Inflammatory macrophage treated with lipopolysaccharide for 4 hours (primary cell): ENCODE measurements at places on chromosomes 5 and 9.
A peak's percentile ranks its signal among the peaks of the same experiment; 100 is the strongest.

DNA sequence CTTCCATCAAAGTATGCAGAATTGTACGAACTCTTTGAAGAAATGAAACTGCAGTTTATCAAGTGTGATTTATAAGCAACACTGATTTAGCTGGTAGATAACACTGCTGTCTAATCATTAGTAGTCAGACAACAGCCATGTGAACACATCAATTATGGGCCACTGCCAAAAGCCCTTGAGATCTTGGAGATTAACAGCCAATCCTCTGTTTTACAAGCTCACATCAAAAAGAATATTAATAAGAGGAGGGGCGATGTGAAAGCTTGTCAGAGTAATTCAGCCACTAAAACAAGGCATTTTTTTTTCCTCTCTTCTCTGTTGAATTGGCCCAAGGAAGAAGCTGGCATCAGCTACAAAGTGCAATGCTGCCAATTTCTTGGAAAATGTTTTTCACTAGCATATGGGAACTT is 28.1 kb downstream of the ZNF608 start:
- DNase-seq: no peak

- DNase-seq: no peak
Measured at GRCh38 chr9:122058709-122059108, 34.4 kb downstream of the TTLL11 start.

DNA sequence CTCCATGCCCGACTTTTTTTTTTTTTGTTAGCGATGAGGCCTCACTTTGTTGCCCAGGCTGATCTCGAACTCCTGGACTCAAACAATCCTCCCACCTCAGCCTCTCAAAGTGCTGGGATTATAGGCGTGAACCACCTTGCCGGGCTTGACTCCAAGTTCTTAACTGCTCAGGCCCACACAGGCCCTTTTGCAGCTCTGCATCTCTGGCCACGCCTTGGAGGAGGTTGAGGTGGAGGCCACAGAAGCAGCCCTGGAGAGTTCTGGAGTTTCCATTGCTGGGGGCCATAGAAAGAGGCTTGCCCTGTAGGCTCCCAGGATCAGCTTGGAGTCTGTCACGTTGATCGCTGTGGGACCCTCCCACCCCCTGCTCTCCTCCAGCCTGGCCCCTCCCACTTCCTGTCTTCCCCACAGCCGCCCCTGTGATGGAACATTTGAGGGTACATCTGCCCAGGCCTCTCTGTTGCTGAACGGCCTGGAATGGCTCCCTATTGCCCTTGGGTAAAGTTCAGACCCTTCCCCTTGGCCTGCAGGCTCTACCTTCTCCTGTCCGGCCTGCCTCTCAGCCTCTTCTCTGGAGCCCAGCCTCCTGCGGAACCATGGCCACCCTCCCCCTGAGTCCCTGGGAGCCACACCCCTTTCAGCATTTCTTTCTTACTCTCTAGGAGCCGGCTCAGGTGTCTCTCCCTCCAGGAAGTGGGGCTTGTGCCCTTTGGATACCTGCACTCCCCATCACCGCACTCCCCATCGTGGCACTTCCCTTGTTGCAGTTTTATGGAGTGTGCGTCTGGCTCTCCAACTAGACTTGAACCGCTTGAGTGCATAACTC is 30.4 kb upstream of the IER5L start:
- no peak for DNase-seq

- no peak for DNase-seq
Measured at GRCh38 chr9:128317629-128318028, 4.6 kb downstream of the TRUB2 start.

DNA sequence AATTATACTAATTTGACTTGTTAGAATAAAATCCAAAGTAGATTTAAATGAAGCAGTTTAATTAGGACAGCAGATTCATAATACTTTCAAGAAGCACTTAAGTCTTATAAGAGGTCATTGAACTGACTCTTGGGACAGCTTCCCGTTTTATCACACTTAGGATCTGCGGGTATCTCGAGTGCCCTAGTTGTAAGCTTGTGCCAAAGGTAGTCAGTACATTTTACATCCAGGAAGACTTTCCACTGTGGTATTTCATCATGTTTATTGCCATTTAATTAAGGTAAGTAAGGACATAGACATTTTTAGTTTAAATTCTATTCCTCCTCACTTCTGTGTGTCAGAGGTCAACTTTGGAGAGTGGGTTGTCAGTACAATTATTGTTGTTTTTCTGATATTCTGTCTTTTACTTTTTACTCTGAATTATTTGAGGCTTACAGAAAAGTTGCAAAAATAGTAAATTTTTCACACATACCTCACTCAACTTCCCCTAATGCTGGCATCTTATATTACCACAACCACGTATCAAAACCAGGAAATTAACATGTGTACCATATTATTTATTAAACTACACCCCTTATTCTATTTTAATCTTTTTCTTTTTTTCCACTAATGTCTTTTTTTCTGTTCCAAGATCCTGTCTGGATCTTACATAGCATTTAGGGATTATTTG is 7.5 kb upstream of the ZNF367 start:
- no peak for DNase-seq

- DNase-seq: no peak
Measured at GRCh38 chr5:57703721-57704120, 221.1 kb upstream of the ACTBL2 start.

GRCh38 chr9:98896632-98897031 is 47.1 kb upstream of the COL15A1 start:
- peak; percentile 32 for DNase-seq

DNA sequence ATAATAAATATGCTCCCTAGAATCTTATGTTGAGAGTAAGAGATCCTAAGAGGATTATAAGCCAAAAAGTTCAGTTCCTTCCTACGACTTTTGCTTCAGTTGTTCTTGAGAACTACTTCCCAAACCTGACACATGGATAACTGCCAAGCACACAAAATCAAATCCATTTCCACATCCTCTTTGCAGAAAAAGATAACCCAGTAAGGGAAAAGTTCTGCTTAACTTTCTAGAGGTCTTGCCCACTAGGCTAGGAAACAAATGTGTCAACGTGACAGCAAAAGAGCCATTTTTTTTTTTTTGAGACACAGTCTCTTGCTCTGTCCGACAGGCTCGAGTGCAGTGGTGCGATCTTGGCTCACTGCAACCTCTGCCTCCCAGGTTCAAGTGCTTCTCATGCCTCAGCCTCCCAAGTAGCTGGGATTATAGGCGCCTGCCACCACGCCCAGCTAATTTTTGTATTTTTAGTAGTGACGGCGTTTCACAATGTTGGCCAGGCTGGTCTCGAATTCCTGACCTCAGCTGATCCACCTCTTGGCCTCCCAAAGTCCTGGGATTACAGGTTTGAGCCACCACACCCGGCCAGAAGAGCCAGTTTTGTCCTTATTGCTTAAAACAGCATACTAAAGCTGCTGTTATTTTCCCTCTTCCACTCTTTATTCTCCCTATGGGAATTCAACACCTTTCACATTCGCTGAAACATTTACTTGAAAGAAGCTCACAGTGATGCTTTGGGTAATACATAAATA is 24.2 kb downstream of the CSNK1A1 start:
- peak; percentile 18 for DNase-seq

DNA sequence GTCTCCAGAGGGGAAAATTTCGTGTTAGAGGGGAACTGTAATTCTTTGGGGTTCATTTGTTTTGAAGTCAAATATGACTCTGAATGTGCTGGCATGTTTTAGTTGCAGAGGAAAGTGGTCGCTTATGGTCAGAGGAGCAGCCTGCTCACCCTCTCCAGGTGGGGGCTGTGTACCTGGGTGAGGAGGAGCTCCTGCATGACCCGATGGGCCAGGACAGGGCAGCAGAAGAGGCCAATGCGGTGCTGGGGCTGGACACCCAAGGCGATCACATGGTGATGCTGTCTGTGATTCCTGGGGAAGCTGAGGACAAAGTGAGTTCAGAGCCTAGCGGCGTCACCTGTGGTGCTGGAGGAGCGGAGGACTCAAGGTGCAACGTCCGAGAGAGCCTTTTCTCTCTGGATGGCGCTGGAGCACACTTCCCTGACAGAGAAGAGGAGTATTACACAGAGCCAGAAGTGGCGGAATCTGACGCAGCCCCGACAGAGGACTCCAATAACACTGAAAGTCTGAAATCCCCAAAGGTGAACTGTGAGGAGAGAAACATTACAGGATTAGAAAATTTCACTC is 13.5 kb downstream of the TXNDC15 start:
- no peak for DNase-seq

DNA sequence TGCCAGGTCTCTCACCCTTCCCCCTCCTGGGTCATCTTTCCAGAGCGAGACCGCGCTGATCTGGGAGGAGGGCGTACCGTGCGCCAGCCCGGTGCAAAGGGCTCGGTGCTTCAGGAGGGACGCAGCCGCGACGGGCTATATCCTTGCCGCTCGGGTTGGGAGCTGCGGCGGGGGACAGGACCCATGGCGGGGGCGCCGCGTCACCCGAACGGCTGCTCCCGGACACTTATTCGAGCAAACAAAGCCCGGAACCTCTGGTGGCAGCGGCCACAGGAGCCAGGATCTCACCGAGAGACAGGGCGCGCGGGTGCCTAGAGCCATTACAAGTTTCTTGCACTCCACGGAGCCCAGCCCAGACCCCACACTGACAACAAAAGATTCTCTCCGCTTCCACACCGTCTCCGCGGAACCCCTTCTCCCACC is 1.3 kb downstream of the SEMA6A start:
- no peak for DNase-seq

DNA sequence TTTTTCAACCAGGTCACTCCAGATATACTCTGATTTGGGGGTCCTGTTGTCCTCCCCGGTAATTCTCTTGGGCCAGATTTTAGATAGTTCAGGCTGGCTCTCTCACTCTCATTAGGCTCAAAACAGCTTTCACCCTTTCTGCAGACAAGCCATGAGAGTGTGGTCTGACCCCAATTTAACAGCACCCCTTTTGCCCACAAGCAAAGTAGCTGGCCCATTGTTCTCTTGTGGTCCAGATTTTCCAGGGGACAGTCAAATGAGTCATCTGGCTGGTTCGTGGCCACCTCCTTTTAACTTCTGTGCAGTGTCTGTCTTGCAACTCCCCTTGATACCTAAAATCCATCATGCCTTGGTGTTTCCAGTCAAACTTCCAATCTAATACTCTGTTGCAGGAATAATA is 16.5 kb downstream of the BHMT2 start:
- DNase-seq: no peak

GRCh38 chr5:15500325-15501001 is 483 bp downstream of the FBXL7 start:
- no peak for DNase-seq

- DNase-seq: peak; percentile 41
Measured at GRCh38 chr5:141641634-141642267, 5.0 kb downstream of the RELL2 start.

DNA sequence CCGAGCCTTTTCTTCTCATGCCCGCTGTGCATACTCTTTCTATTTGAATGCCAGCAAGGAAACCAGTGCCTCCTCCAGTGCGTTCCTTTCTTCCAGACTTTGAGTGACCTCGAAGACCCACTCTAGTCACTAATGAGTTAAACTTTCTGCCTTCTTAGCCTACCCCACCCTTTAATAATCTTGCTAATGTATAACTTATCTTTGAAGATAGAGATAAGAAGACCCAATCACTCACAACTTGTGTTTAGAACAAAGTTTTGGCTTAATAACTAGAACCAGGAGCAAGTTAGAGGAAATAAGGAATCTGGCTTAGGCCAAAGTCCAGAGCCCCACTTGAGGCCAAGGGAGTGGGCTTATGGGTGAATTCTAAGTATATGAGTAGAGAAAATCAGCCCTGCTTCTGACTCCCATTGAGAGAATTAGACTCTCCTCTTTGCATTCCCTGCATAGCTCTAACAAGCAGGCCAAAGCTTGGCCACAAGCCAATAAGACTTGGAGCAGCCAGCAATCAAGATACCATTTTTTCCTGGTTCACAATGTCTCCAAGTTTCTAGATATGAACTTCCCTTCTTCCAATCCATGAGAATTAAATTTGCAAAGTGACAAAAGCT is 181.5 kb upstream of the PIK3R1 start:
- no peak for DNase-seq

- DNase-seq: peak; percentile 77
Measured at GRCh38 chr5:91070761-91071550, 312.2 kb downstream of the ARRDC3 start.

- no peak for DNase-seq
Measured at GRCh38 chr5:43353668-43354067, 40.5 kb upstream of the HMGCS1 start.

DNA sequence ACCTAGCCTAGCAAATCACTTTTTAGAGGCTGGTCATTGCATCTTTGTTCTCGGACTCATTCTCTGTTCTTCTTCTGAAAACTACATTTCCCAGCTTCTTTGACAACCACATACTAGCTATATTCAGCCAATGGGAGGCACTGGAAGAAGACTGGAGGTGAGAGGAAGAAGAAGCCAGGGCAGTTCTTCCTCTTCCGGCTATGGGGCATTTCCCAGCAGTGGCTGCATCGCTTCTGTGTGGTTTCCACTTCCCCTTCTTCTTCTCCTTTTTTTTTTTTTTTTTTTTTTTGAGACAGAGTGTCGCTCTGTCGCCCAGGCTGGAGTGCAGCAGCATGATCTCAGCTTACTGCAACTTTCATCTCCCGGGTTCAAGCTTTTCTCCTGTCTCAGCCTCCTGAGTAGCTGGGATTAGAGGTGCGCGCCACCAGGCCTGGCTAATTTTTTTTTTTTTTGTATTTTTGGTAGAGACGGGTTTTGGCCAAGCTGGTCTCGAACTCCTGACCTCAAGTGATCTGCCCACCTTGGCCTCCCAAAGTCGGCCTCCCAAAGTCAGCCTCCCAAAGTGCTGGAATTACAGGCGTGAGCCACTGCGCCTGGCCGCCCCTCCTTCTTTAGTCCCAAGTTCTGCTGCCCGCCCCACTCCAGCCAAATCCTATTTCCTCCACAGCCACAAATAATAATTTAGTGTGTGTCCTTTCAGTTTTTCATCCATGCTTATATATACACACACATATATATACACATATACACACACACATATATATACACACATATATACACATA is 6.9 kb upstream of the UBAP1 start:
- peak; percentile 90 for DNase-seq

DNA sequence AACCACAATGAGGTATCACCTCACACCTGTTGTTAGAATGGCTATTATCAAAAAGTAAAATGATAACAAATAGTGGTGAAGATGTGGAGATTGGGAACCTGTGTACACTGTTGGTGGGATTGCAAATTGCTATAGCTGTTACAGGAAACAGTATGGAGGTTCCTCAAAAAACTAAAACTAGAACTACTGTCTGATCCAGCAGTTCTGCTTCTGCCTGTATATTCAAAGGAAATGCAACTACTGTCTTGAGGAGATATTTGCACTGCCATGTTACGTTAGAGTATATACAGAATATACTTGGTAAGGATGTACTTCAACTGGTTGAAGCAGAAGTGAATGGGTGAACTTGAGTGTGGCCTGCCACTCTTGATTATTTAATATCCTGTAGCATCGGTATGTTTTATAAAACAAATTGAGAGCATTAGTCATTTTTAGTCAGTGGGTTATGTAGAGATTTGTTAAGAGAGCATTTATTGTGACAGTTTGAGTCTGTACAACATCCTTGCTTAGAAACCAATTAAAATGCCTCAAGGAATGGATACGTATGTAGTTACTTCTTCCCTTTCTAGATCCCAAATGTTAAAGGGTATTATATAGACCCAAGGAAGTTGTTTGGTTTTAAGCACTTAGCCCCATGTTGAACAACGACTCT is 37.5 kb downstream of the ZCCHC7 start:
- DNase-seq: peak; percentile 62
